MM.1S (cell line): ENCODE measurements at places on chromosomes 7 and 10.

DNA sequence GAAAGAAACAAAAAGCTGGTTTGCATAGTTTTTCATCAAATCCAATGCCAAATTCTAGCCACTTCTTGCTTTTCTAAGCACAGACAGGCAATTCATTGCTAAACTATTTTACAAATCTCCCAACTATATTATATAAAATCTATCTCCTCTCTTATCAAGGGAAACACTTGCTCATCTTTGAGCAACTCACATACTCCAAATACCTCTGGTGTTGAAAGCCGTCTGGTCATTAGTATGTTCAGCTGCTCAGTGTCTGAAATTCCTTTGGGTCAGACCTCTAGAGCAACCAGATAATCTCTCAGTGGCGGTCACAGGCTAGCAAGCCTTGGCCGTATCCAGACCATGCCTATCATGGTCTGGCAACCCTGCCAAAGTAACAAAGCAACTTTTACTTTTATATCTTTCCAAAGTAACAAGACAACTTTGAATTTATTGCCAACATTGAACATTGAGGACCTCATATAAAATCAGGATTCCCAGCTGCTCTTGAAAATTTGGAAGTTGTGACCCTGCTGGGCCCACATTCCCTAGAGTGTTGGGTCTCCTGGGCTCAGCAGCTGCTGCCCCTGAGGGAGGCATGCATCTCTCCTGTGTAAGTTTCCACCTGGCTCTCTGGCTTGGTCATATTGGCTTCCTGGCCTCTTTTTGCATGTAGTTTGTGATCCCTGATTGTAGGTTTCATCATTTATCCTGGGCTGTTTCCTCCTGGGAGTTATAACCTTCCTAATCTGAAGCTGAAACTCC is 56.8 kb upstream of the LANCL2 start:
- peaks cover 5% of the 10 kb centered on the region; the same call in 1 of the 2 replicates for H3K4me1 ChIP-seq
- H3K4me3 ChIP-seq: no peak overlapping the region
- DNase-seq: no peak
- no peaks in the 10 kb centered on the region for H3K36me3 ChIP-seq
- H3K27ac ChIP-seq: no peak overlapping the region
- no peaks in the 10 kb centered on the region for H3K27me3 ChIP-seq

- H3K4me3 ChIP-seq: no peak overlapping the region
- no peaks in the 10 kb centered on the region for H3K27me3 ChIP-seq
Measured at GRCh38 chr7:98357751-98358161, 43.1 kb downstream of the BAIAP2L1 start.

DNA sequence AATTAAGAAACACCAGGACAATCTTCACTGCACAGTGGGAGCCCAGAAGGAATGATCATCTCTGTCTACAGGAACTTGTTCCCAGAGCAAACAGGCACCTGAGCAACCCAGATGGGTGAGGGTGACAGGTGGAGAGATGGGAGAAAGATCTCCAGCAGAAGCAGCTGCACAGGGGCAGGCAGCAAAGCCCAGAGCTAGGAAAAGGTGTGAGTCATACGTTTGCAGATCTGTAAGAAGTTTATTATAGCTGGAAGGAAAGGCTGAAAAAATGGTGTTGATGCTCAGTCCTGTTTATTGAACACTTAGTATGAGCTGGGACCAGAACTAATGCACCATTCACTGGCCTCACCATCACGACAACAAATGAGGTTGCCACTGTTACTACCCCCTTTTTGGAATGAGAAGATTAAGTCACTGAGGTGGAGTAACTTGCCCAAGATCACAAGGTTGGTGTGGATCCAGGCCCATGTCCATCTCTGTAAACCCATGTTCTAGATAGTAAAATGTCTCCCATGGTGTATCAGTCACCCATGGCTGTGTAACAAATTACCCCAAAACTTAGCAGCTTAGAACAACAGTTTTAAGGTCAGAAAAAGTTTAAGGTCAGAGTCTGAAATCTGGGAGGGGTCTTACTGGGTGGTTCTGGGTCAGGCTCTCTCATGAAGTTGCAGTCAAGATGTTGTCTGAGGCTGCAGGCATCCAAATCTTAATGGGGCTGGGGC is 506.9 kb downstream of the RPS24 start:
- H3K4me1 ChIP-seq: no peaks in the 10 kb centered on the region
- DNase-seq: no peak
- no peaks in the 10 kb centered on the region for H3K36me3 ChIP-seq

- H3K4me3 ChIP-seq: no peak overlapping the region
- DNase-seq: no peak
- H3K36me3 ChIP-seq: no peaks in the 10 kb centered on the region; the same call in 1 of the 2 replicates
- H3K27me3 ChIP-seq: no peaks in the 10 kb centered on the region
- H3K27ac ChIP-seq: peak overlapping the region; percentile 38; the same call in 1 of the 2 replicates
Measured at GRCh38 chr10:102299873-102300272, 54.5 kb downstream of the GBF1 start.

GRCh38 chr7:149229526-149229925 is 9.9 kb upstream of the ZNF212 start:
- no peaks in the 10 kb centered on the region for H3K4me1 ChIP-seq
- no peaks in the 10 kb centered on the region for H3K27me3 ChIP-seq
- no peak for DNase-seq
- H3K27ac ChIP-seq: no peak overlapping the region
- H3K4me3 ChIP-seq: no peak overlapping the region

DNA sequence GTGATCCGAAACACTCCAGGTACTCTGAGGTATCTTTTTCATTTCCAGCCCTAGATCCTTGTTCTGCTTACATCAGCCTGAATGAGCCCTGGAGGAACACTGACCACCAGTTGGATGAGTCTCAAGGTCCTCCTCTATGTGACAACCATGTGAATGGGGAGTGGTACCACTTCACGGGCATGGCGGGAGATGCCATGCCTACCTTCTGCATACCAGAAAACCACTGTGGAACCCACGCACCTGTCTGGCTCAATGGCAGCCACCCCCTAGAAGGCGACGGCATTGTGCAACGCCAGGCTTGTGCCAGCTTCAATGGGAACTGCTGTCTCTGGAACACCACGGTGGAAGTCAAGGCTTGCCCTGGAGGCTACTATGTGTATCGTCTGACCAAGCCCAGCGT is 5.1 kb downstream of the OIT3 start:
- H3K36me3 ChIP-seq: no peaks in the 10 kb centered on the region
- no peaks in the 10 kb centered on the region for H3K4me1 ChIP-seq
- no peak overlapping the region for H3K27ac ChIP-seq
- DNase-seq: no peak

DNA sequence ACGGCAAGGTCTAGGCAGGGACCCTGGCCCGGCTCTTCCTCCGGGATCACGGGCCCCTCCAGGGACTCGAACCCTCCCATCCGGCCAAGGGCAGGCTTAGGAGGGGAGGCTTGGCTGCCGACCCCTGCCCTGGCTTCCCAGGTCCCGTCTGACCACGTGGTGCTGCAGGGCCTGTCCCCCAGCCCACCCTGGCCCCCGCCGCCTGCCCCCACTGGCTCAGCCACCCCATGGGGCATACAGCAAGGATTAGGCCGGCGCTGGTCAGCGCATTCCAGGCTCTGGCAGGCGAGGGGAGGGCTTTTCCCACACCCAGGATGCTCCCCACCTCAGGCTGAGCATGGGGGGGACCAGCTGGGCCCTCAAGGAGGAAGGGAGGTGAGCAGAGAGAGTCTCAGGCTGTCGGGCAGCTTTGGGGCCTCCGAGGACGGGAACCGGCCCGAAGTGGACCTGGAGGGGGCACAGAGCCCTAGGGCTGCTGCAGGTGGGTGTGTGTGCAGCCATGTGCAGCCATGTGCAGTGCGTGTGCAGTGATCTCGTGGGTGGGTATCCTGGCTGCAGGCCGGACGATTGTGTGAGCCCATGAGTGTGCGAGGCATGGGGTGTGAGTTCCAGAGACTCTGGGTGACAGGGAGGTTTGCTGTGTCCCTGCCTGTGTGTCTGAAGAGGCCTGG is 713 bp upstream of the GRIFIN start:
- H3K4me1 ChIP-seq: no peaks in the 10 kb centered on the region
- peaks cover 66% of the 10 kb centered on the region for H3K27me3 ChIP-seq
- H3K27ac ChIP-seq: no peak overlapping the region
- no peaks in the 10 kb centered on the region for H3K36me3 ChIP-seq
- no peak overlapping the region for H3K4me3 ChIP-seq

DNA sequence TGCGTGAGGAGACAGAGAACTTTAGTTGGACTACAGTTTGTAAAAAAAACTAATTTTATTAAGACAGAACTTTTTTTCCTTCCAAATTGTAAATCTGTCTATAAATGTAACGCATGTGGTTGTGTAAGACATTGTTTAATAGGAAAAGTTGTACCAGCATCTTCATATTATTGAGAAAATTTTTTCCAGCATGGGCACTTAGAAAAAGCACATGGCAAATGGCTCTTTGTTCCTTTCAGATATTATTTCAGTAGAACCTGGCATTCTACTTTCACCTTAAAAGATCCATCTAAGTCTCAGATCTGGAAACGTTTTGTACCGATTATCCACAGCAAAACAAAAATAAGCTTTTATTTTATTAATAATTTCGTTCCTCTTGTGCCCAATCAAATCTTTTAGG is 43.2 kb downstream of the ZRANB1 start:
- H3K4me3 ChIP-seq: no peak overlapping the region
- H3K36me3 ChIP-seq: peaks cover 5% of the 10 kb centered on the region; the same call in 1 of the 2 replicates
- peaks cover 22% of the 10 kb centered on the region for H3K4me1 ChIP-seq

- H3K27me3 ChIP-seq: no peaks in the 10 kb centered on the region
- no peak overlapping the region for H3K4me3 ChIP-seq
- H3K4me1 ChIP-seq: peaks cover 9% of the 10 kb centered on the region
- H3K36me3 ChIP-seq: no peaks in the 10 kb centered on the region
- DNase-seq: no peak
- H3K27ac ChIP-seq: no peak overlapping the region
Measured at GRCh38 chr10:72164617-72165016, 51.2 kb upstream of the ANAPC16 start.

DNA sequence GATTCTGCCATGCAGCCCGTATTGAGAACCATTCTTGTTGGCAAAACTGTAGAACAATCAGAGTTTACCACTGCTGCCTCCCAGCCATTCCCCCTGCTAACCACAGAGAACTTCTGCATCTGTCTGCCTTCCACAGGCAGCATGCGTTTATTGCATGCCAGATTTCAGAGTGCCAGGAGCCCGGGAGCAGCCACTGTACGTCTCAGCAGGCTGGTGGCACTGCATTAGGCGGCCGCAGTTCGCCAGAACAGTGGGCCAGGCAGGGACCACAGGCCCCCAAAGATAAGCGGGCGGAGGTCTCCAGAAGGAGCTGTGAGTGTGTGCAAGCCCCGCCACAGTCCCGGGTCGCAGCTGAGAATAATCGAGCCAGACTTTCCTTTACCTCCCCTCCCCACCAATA is 31.8 kb downstream of the ZNF467 start:
- H3K27me3 ChIP-seq: 0 out of 2 replicates have a peak, but pooled peaks cover 5% of the 10 kb centered on the region
- 0 out of 2 replicates have a peak, but pooled peaks cover 2% of the 10 kb centered on the region for H3K4me1 ChIP-seq
- H3K36me3 ChIP-seq: no peaks in the 10 kb centered on the region
- peak; percentile 58 for DNase-seq
- peak overlapping the region; percentile 68 for H3K4me3 ChIP-seq

DNA sequence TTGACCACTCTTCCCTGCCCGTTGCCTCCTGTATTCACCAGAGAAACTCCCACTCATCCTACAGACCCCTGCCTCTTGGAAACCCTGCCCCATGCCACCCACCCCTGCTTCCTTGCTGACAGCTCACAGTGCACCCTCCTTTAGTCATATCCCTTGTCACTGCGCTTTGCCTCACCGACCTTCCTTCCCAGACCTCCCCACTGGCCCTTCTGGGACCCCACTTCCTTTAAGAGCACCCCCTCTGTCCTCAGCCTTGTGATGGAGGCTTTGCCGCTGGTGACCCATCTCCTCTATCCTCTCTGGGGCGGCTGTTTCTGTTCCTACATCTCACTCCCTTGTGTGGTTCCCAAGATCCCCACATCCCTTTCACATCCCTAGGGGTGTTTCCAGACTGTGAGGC is 92.8 kb upstream of the ZMIZ1 start:
- no peaks in the 10 kb centered on the region for H3K27me3 ChIP-seq
- no peaks in the 10 kb centered on the region for H3K36me3 ChIP-seq
- no peak overlapping the region for H3K4me3 ChIP-seq
- no peak for DNase-seq

- no peaks in the 10 kb centered on the region for H3K4me1 ChIP-seq
- H3K4me3 ChIP-seq: no peak overlapping the region
- no peaks in the 10 kb centered on the region for H3K36me3 ChIP-seq
- DNase-seq: no peak
- H3K27me3 ChIP-seq: no peaks in the 10 kb centered on the region
Measured at GRCh38 chr7:77434570-77435275, 18.6 kb upstream of the GSAP start.
